ENCODE measurements at places on chromosomes 3 and 15.

- no peak for DNase-seq
These were observed 323.5 kb downstream of the VPS13C start for GRCh38 chr15:61736790-61737189.

GRCh38 chr3:48352546-48352945 is 19.1 kb upstream of the SPINK8 start:
- DNase-seq = no peak

- peak; percentile 33 for DNase-seq
These were observed 499.8 kb upstream of the TPRG1 start for GRCh38 chr3:188671971-188672370.

- peak; percentile 21 for DNase-seq
These were observed 47.1 kb upstream of the CTDSPL start for GRCh38 chr3:37814547-37814946.

- DNase-seq = peak; percentile 58
These were observed 799.3 kb downstream of the DIPK2A start for GRCh38 chr3:144770915-144771351.

- peak; percentile 51 for DNase-seq
These were observed 210.2 kb downstream of the ADAMTS17 start for GRCh38 chr15:100131321-100132224.

GRCh38 chr3:10423171-10423882 is 82.1 kb downstream of the ATP2B2 start:
- no peak for DNase-seq

DNA sequence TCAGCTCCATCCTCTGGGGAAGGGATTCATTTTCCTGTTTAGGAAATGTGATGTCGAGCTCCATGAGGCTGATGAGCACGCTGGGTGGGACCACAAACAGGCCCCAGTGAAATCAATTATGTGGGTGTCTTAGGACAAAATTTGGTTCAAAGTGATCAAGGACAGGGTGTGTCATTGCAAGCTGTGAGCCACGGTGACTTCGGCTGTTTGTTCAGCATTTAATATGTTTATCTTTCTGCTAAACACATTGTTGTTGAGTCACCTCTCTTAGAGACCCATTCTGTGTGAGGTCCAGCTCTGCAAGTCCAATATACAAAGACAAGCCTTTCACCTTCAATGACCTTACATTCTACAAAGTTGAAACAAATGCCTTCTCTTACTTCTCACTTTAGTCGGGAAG is 41.3 kb downstream of the SSR3 start:
- DNase-seq = peak; percentile 50

GRCh38 chr3:172692751-172693338 is 18.0 kb downstream of the NCEH1 start:
- no peak for DNase-seq

DNA sequence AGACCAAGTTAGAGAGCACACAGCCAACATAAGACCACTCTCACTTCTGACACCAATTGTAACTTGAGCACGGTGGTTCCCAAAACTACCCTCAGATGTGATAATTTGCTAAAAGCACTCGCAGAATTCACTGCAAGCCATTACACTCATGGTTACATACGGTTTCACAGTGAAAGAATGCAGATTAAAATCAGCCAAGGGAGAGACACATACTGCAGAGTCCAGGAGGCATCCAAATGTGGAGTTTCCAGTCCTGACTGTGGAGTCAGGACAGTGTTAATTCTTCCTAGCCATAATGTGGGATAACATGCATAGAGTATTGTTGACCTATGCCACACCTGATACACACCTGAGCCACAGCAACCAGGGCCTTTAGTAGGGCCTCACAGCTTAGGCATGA is 956.4 kb downstream of the NTRK3 start:
- DNase-seq = no peak

- no peak for DNase-seq
These were observed 244.3 kb downstream of the NTRK3 start for GRCh38 chr15:88012233-88012632.

- DNase-seq = no peak
These were observed 3.9 kb upstream of the BNC1 start for GRCh38 chr15:83288381-83288801.

DNA sequence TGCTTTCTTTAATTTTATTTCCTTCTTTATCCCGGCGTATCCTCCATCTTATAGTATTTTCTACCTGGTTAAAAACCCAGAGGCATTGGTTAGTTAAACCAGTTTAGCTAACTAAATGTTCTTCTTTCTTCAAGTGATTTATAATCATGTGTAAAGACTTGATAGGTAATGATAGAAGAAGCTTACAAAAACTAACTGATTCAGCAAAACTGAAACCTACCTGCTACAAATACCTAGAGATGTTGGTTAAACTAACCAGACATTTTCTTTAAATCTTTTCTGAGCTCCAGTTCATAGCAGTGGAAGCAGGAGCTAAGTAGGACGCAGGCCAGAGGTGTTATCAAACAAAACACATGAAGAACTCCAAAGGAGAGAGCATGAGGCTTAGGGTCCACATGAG is 44.8 kb downstream of the LEO1 start:
- DNase-seq = no peak

DNA sequence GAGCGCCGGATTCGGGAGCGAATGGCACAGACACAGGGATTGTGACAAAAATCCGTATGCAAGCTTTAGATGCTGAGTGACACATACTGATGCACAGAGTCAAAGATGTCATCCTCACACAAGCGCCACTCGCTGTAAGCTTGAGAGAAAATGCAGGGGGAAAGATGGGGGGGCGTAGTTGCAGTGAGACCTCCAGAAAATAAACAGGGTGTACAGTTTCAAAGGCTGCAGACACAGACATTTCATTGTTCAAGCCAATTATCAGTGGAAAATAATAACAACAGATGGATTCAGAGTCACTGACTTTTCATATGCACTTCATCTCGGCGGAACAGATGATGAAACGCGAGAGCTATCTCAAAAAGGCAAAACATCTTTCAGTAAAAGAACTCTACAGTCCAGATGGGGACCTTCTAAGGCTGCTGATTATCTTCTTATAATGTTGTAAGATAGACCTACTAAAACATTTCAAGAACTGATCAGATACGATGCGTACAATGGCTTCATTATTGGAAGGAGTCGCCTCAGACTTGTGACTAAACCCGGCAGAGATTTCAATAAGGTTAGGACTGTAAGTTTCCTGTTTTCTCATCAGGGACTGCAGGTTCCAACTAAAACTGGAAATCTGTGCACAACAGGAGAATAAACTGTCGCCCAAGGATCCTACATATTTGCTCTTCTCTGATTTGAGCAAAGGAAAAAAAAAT is 275.4 kb downstream of the FOXP1 start:
- no peak for DNase-seq

- no peak for DNase-seq
These were observed 211.9 kb upstream of the MRPL3 start for GRCh38 chr3:131714585-131715220.

DNA sequence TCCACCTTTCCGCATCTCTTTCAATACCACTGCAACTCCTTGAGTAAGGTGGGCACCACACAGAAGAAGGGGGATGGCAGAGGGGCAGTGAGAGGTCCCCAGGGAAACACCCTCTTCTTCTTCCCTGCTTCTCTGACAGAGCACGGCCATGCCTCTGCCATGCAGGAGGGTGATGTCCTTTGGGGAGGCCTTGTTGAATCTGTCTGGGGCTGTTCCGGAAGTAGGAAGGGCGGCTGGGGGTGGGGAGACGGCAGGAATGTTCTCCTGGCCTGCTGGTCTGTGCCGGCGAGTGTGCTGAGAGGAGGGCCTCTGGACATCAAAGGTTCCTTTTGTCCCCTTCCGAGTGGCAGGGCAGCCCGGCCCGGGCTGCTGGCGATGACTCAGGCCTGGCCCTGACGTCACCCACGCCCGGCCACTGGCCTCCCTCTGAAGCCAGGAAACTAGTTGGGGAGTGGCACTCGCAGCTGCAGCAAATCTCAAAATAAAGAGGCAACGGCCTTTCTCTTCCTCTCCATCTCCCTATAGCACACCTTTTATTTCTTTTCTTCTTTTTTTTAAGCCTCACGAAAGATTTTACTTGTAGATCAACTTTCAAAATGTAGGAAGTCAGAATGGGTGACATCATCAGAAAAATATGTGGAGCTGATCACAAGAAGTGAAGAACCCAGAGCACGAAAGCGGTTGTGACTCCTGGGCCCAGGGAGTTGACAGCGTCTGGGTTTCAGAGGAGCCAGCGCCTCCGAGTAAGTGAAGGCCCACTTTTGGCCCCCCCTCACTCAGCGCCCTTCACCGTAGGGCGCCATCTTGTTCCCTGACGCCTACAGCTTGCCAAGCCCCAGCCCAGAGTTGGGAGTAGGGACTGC is at the start of gene ZBTB38:
Gene ZBTB38, plus strand, starts transcription at position 443 of the 863 bp plus-strand sequence. CDS start 73,885 bp downstream, outside the sequence.
- DNase-seq = peak; percentile 97

DNA sequence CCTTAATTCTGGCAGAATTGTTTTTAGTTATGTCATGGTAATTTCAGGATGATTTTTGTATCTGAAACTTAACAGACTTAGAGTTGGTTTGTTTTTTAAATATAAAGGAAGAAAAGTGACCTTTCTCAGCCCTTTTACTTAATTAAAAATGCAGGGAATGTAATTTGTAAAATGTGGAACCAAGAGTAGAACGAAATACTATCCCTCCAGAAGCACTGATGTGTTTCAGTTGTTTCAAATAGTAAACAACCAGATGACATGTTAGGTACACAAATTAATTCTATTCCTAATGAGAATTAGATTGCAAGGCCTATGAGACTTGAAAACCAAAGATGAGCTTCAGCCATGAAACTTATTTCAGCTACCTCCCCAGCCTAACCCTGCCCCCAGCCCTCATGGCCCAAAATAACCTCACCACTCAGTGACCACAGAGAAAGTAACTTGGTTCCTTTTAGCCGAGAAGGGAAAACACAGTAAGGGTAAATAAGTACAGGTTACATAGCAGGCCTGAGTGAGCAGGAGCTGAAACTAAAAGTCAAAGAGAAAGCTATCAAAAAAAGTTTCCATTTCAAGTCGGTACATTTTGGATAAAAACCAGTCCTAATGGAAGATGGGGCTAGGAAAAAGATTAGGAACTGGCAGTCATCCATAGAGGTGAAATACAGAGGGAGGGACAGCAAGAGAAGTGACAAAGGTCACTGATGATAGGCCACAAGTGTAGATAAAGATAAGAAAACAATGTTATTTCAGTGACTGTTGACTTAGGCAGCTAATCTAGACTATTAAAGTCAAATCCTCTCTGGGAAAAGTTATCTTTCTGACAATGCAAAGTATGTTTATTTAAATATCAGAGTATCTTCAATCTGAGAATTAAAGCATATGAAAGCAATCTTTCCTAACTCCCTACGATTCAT is 23.2 kb downstream of the SENP8 start:
- DNase-seq = no peak

DNA sequence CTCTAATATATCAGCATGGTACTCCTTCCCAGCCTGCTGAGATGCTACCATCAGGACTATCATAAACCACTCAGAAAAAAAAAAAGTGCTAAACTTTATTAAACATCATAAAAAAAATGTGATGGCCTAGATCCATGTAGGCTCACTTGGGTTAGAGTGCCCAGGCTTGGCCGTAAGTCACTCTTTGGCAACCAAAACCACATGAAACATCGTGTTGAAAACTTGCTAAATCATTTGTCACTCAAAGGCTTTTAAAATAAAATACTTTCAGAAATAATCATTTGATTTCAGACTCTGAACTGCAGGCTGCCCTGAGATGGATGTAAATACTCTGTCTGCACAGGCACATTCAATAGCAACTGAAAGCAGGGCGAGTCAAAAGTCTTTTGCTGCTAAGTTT is 78.4 kb upstream of the WNT5A start:
- DNase-seq = no peak

DNA sequence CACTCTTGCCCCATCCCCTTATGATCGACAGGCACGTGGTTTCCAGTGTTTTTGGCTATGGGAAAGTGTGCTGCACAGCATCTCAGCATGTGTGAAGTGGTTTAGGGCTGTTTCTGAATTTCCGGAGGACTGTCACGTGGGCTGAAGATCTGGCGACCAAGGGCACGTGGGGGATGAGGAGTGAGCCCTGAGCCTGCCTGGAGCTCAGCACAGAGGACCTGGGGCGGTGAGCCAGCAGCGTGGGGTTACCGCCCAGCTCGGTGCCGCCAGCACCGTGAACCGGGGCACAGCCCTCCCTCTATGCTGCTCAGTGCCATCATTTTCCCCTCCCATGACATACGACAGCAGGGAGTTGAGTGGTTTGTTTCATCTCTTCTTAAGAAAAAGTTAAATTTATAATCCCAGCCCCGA is 150.2 kb downstream of the DNAJB8 start:
- DNase-seq = no peak

DNA sequence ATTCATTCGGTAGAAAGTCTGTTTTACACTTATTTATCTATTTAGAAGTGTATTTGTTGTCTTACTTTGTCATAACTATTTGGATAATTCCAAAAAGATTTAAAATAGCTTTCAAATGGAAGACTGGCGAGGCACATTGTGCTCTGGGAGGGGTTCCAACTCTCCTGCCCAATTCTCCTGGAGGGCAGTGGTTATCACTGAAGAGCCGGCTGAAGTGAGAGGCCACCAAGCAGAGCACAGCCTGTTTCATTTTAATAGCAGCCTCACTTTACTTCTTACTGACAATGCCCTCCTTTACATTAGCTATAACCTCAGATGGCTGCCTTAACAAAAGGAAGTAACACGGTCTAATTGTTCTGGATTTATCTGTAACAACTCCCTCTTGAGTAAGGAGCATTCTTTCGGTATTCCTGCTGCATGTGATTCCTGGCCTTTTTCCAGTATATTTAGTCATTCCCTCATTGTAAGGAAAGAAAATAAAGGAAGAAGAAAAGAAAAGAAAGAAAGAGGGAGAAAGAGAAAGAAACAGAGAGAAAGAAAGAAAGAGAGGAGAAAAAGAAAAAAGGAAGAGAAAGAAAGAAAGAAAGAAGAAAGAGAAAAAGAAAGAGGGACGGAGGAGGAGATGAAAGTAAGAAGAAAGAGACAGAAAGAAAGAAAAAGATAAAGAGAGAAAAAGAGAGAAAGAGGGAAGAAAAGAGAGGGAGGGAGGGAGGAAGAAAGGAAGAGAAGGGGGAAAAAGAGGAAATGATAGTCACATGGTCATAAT is 339.8 kb upstream of the WNT5A start:
- DNase-seq = peak; percentile 17

GRCh38 chr3:163753033-163753432 is 1325.3 kb downstream of the SI start:
- no peak for DNase-seq

DNA sequence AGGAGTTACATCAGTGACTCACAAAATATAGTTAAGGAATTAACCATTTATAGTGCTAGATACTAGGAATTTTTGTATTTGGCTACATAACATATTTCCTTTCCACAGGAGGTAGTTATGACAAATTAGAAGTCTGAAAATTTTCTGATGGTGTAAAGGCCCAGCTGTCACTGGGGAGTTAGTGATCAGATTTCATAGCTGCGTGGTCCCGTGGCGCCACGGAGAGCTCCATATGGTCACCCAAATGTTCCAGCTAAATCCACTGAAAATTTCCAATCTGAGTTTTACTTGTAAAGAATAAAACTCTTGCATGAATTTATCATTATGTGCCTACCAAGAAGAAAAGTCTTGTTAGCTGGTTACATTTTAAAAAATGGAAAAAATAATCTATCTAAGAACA is 368.9 kb upstream of the PLSCR5 start:
- no peak for DNase-seq
